ENCODE measurements at places on chromosomes 6 and 20.

- no peak for DNase-seq
Measured at GRCh38 chr6:91664327-91664959, 1077.6 kb upstream of the MAP3K7 start.

GRCh38 chr6:13181393-13181792 is 146.9 kb downstream of the TBC1D7 start:
- DNase-seq: no peak

DNA sequence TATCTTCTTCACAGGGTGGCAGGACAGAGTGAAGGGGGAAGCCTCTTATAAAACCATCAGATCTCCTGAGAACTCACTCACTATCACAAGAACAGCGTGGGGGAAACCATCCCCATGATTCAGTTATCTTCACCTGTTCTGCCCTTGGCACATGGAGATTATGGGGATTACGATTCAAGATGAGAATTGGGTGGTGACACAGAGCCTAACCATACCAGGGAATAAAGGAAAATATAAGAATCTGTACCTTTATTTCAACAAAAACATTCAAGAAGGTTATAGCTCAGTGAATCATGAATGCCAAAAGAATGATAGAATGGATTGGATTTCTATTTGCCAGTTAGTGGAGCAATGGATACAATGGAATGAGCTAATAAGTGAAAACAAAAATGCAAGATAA is 214.4 kb downstream of the PTPRK start:
- DNase-seq: no peak

DNA sequence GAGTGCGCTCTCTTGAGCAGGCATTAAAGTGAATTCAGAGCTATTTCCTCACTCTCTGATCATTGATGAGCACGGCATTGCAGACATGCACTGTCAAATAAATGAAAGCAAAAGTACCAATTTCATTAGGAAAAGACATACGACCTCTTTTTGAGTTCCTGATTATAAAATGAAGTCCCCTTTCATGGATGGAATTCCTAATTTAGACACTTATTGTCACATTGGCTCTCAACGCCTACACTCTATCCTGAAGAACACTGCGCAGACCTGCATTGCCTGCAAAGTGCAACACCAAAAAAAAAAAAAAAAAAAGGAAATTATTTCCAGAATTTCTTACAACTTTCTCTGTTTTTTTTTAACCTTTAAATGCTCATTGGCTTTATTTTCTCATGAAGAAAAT is 1.6 kb downstream of the ADGRB3 start:
- DNase-seq: no peak

All from fibroblast of skin of abdomen (primary cell).